ENCODE measurements at places on chromosomes 13 and 19.

GRCh38 chr13:29571876-29572570, 23.5 kb downstream of the SLC7A1 start:
- ATAC-seq, result no peak

- peak; percentile 77 for ATAC-seq
Measured at GRCh38 chr19:35063940-35064818, 22.7 kb downstream of the HPN start.

GRCh38 chr13:41361491-41361890, 50.4 kb downstream of the NAA16 start:
- ATAC-seq, result no peak

DNA sequence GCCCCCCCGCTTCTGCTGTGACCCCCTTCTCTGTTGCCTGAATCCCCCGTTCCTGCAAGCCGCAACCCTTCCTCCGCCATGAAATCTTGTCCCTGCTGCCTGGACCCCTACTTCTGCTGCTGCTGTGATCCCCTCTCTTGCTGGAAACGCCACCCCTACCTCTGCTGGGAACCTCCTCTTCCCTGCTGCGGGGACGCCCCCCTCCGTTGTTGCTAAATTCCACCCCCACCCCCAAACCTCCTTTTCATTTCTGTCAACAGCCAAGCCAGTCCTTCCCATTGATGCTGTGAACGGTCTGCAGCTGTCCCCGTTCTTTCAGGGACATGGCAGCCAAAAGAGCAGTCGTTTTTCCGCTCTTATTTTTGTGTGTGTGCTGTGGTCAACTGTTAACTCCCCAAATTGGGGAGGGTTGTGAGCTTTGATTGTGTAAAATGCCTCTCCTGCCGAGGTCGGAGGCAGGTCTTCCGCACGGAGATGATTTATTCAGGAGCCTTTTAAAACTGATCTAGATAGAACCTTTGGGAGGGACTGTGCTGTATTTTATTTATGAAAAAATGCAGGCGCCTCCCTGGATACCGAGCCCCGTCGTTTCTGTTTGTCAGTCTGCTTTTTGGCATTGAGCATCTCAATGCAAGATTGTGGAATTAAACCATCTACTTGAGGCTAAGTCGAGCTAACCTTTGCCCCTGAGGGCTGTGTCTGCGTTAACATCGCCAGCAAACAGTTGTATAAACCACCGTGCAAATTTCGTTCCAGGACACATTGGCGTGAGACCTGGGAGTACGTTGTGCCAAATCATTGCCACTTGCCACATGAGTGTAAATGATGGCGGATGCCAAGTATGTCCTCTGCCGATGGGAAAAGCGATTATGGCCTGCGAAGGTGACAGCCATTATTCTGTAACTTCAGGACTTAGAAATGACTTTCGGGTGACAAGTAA, 27.9 kb upstream of the NDUFS7 start:
- ATAC-seq, result no peak

DNA sequence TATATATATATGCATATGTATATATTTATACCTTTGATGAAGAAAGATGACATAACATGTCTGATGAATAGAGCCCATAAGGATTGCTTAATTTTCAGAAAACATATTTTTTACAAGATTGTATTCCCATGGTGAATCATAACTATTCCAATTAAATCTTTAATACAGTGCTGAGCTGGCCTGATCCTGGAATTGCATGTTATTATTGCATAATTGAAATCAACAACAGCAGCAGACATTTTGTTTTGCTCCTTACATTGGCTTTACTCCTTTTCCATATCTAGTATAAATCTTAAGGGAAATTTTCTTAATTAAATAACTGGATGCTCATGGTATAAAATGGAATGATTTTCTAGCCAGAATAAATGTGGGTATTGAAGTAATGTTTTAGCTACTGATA, 22.0 kb downstream of the POSTN start:
- no peak for ATAC-seq

DNA sequence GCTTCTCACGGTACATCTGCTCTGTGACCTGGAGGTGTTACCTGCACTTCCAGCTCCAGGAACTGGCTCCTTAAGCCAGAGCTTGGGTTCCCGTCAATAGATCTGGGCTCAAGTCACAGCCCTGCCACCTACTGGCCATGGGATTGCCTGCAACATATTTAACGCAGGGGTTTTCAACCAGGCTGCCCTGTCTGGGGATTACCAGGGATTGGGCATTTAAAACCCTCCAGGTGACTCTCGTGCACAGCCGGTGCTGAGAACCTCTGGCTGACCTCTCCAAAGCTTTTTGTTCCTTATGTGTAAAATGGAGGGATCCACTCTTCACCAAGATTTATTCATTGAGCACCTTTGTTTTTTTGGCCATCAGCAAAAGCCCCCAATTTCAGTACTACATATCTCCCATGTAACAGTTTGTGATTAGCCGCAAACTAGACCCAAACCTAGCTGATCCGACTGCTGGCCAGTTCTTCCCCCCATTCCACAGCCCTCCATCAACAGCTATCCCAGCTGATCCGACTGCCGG, 76.6 kb upstream of the STK24 start:
- ATAC-seq, result peak; percentile 87

GRCh38 chr19:34692549-34692948, 15.1 kb downstream of the ZNF302 start:
- ATAC-seq, result no peak

DNA sequence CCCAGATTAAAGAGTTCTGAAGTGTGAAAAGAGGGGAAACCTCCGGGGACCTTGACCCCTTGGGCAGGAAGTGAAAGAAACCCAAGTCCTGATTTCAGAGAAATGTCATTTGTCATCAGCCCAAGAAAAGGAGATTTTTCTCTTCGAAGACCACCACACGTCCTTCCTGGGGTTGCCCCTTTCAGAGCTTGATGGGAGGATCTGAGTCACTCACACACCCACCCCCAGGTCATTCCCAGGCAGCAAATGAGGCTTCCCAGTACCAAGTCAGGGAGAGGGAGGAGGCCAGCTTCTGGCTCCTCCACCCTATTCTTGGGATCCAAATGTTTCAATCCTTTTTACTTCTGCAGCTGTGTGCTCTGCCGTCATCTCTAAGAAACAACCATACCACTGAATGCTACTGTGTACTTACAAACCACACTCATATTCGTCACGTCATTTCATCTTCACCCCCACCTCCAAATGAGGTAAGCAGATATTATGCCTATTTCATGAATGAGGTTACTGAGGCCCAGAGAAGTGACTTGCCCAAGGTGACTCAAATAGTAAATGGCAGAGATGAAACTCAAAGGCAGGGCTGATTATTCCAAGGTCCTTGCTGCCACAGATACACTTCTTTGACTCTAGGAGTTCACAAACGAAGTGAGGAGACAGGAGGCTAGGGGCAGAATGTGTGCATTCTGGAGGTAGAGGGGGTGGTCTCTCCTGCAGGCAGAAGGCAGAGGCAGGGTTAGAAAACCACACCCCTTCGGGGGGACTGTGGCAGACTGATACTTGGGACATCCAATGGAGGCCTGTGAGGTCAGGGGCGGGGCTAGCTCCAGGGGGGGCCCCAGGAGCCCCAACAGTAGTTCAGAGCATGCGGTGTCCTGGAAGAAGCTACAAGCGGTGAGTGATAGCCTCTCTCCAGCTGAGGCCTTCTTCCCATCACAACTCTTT, 5.0 kb upstream of the KMT2B start:
- ATAC-seq, result peak; percentile 34

- ATAC-seq, result no peak
Measured at GRCh38 chr19:57010541-57010940, 109.2 kb upstream of the USP29 start.

DNA sequence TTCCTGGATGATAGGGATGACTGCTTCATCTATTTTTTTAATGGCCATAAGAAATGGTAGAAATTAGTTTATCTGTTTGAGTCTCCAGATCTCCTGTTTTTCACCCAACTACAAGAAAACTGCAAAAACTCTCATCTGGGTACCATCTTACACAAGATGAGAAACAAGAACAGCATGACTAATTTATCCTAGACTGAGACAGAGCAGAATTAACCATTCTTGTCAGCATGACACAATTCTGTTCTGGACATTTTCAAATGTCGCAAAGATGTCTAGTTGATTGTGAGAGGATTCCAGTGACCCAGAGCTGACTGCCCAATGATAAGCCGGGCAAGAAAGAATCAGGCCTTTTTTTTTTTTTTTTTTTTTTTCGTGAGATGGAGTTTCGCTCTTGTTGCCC, 12.8 kb downstream of the ZNF43 start:
- no peak for ATAC-seq

DNA sequence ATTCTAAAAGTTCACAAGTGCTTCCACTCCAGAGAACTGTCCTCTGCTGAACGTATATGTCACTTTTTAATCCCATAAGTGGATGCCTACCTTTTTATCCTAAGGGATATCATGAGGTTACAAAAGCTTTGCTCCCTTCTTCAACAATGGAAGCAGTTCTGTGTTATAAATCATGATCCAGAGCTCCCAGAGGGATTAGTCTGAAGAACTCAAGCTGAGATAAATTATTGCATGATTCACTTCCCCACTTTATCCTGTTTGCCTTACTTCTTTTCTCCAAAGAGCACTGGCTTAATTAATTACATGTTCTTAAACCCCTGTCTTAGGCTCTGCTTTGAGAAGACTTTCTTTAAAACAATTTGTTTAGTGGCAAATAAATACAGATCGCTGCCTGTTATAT, 246.7 kb downstream of the PCDH17 start:
- no peak for ATAC-seq

DNA sequence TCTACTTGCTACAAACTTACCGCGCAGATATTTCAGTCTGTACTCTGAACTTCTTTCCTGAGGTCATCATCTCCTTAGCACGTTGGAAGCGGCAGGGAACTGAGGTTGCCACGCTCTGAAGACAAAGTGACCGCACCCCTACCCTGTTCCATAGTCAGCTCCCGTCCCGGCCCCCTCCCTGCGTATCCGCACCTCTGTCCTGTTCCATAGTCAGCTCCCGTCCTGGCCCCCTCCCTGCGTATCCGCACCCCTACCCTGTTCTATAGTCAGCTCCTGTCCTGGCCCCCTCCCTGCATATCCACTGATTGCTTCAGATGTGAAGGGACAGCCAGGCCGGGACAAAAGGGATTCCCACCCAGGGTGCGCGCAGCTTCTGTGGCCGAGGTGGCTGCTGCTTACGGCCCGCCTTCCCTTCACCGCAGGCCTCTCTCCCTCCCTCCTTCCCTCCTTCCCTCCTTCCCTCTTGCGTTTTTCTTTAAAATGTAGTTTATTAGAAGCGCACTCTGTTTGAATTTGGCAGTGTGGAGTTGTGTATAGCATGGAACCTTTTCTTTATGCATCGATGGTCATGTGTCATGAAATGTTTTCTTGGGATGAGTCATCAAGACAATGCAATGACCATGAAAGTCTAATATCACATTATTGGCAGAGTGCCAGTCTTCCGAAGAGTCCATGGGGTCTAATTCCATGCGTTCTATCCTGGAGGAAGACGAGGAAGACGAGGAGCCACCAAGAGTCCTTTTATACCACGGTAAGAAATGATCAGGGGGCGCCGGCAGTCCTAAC, 21.9 kb upstream of the NDUFS7 start:
- no peak for ATAC-seq

DNA sequence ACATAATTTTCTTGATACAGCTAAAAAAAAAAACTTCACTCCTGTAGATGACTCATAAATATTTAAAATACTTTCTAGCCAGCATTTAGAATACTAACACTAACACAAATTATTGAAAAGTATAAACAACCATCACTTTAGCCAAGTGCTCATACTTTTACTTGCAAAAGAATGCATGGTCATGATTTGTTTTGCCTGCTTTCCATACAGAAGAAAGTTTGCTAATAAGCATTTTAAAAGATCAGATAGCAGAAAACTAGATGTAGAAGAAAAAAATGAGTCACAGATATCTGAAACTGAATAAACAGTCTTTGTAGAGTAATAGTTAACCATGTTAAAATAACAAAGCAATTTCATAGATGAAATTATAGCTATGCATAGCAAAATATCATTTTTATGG, 2280.4 kb upstream of the PCDH20 start:
- no peak for ATAC-seq

DNA sequence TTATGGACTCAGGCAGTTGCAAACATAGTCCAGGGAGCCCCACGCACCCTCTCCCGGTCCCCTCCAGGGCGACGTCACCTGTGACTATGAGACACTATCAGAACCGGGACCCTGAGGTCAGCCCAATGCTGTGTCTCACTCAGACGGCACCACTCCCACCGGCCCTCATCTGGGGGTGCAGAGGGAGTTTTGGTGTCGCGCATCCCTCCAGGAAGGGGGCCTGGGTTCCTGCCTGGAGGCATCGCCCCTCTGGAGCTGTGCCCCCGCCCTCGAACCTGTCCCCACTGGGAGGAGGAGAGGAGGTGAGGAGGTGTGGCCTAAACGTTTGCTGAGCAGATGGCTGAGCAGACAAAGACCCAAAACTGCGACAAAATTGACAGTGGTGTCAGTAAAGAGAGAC, 51.2 kb downstream of the GADD45B start:
- no peak for ATAC-seq

GRCh38 chr13:63344711-63345110, 1929.1 kb upstream of the PCDH20 start:
- ATAC-seq, result no peak

DNA sequence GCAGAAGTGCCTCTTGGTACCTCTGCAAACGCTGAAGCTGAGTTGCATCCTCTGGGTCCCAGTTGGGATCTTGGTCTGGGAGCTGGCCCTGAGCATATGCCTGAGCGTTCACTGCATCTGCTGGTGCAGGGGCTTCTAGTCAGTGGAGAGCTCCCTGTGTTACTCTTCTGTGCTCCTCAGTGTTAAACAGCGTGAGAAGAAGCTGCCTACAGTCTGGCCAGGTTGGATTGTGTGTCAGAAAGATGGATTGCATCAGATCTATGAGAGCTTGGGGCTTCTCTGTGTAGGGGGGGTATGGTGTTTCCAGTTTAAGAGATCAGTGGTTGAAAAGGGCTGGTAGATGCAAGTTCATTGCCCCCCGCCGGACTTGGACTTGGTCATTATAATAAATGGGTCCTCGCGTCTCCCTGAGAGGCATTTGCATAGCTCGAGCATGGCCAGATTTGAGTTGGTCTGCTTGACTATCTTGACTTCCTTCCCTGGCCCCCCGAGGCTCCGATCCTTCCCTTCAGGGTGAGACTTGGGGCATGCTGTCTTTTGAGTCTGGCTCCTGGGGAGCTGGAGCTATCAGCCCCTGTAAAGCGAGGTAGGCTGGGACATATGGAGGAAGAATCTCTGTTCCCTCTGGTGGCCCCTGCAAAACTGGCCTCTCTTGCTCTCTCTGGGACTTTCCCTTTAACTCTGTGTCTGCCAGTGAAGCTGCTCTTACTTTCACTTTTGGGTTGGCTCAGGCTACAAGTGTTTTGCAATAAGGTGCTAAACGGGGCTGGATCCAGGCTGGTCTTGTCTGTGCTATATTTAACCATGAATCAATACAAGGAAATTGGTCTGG, 52.9 kb downstream of the OR10H4 start:
- peak; percentile 93 for ATAC-seq

GRCh38 chr13:100581504-100581903, 7.1 kb downstream of the GGACT start:
- no peak for ATAC-seq

DNA sequence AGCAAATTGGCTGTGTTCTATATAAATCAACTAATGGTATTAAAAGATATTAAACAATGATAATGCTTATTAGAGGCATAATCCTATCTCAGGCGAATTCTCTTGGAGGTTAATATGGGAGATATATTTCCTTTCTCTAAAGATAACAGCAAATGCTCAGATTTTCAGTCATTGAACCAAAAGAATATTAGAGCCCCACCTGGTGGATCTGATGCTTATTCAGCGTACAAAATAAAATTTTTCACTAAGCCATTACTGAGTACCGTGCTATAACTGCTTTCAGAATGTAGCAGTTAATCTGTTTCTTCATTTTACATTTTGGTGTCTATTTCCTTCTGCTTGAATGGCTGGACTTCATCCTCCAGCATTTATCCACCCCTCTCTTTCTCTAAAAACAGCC, 143.3 kb upstream of the IPO5 start:
- ATAC-seq, result no peak

GRCh38 chr13:77377016-77377415, 50.1 kb upstream of the MYCBP2 start:
- ATAC-seq, result no peak

All from activated CD4-positive, CD25-positive, alpha-beta regulatory T cell treated with anti-CD3 and anti-CD28 coated beads, Interleukin-2, amount 50 U/mL, for 24 hours (primary cell).